Femur (tissue), 1 donor: ENCODE measurements at places on chromosomes 3 and 15.

GRCh38 chr3:194885766-194886165 lies 200.1 kb downstream of the FAM43A start:
- no peak for DNase-seq

DNA sequence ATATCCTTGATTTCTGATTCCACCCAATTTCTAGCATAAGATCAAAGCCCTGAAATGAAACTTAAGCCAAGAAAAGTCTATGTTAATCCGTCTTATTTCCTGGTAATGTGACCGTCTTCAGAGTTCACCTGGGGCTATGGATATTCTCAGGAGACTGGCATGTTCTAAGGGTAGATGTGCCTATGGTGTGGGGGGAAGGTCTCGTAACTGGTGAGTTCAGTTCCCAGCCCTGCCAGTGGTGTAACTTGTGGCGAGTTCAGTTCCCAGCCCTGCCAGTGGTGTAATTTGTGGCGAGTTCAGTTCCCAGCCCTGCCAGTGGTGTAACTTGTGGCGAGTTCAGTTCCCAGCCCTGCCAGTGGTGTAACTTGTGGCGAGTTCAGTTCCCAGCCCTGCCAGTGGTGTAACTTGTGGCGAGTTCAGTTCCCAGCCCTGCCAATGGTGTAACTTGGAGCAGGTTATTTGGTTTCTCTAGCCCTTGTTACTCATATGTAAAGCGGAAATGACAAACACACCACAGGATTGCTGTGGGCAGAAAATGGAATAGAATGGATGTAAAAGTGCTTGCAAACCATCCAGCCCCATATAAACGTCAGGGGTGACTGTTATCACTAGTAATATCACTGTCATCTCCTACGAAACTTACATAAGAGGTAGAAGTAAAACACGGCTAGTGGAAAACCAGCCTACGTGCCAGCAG lies 30.4 kb downstream of the SLC51A start:
- no peak for DNase-seq

- DNase-seq: peak; percentile 90
Measured at GRCh38 chr15:33126559-33127290, 67.8 kb downstream of the FMN1 start.

- DNase-seq: peak; percentile 34
Measured at GRCh38 chr3:9248522-9249271, 749 bp downstream of the SRGAP3 start.

DNA sequence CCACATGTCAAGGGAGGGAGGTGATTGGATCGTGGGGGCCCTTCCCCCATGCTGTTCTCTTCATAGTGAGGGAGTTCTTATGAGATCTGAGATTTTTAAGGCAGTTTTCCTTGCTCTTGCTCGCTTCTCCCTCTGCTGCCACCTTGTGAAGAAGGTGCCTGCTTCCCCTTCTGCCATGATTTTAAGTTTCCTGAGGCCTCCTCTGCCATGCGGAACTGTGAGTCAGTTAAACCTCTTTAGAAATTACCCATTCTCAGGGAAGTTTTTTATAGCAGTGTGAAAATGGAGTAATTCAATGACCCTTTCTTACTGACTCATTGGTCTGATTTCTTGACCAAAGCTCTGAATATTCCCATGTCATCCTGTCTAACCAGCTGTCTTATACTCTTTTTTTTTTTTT lies 484.4 kb upstream of the TPRG1 start:
- DNase-seq: no peak

DNA sequence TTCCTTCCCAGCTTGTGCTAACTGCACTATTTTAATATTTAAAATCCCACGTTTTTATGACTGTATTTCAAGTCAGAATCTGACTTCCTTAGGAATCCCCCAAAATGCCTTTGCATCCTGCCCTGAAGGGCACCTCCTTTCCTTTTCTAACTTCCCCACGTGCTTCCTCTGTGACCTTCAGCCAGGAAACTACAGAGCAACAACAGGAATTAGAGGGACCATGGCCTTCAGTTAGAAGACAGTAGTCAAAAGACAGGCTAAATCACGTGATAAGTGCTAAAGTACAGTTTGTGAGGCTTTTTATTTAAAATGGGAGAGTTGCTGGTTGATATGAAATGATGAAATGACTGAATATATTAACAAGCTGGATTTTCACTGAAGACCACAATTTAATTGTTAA lies 11.8 kb upstream of the ABHD10 start:
- no peak for DNase-seq

- DNase-seq: peak; percentile 52
Measured at GRCh38 chr15:73851689-73852088, 21.7 kb upstream of the TBC1D21 start.

- DNase-seq: no peak
Measured at GRCh38 chr3:46321461-46322104, 32.3 kb upstream of the CCR2 start.

- no peak for DNase-seq
Measured at GRCh38 chr3:181724192-181724965, 12.7 kb downstream of the SOX2 start.

- peak; percentile 19 for DNase-seq
Measured at GRCh38 chr3:94234177-94234788, 171.4 kb downstream of the NSUN3 start.

DNA sequence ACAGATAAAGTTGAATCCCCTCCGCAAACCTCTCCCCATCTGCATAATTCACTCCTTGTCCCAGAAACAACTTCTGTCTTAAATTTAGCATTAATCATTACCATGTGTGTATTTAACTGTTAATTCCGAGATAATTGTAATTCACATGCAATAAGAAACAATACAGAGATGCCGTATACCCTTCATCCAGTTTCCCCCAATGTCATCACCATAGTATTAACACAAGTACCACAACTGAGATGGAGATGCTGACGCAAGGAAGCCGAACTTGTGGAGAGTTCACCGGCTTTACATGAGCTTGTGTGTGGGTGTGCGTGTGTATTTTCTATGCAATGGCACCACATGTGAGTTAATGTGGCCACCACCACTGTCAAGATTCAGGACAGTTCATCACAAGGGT lies 39.6 kb upstream of the SEC13 start:
- DNase-seq: no peak

- no peak for DNase-seq
Measured at GRCh38 chr3:125670945-125671344, 75.6 kb upstream of the OSBPL11 start.

GRCh38 chr3:72176537-72177041 lies 391.6 kb upstream of the PROK2 start:
- no peak for DNase-seq

GRCh38 chr15:66866656-66867055 lies 164.6 kb downstream of the SMAD6 start:
- no peak for DNase-seq

GRCh38 chr3:185021256-185021655 lies 131.6 kb downstream of the C3orf70 start:
- DNase-seq: no peak

DNA sequence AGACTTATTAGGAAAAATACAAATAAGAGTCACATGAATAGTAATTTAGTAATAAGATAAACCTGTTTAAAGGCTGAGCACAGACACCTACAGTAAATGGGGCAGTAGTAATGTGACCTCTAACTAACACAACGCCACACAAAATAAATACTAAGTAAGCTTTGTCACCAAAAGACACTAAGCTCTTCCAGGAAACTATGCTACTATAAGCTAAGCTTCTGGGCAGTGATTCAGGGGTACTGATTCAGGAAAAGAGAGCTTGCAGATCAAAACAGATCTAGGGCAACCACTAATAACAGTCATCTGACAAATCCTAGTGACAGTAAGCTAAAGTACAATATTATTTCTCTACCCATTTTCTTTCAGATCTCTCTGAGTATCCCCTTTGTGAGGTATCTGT lies 68.8 kb downstream of the PLOD2 start:
- DNase-seq: no peak

DNA sequence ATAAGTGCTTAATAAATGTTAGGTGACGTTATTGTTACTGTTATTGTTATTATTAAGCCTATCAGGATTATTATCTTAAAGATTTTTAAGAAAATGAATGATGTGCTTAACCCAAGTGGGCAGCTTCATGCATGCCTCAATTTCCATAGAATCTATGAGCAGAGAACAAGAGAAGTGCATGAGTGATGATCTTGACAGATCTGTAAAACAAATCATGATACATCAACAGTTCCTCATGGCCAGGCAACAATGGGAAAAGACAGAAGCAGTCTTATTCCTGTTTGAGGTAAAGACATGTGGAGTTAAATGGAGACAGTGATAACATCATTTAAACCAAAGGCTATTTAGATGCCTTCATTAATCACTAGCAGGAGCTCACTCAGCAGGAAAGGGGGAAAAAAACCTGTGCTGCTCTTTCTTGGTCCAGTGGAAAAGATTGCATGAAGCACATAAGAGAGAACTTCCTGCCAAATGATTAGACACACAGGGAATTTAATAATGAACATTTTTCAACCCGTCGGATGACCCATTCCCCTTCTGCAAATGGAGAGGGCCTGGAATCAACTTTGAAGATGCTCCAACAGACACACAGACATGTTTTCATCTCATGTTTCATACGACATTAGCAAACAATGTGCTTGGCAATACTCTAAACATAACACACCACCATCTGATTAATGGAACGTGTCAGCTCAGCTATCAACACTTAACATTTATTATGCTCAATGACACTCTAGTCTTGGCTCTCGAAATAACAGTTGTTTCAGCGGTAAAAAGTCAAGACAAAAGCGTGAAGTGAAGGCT lies 212.2 kb upstream of the LRRN1 start:
- no peak for DNase-seq

DNA sequence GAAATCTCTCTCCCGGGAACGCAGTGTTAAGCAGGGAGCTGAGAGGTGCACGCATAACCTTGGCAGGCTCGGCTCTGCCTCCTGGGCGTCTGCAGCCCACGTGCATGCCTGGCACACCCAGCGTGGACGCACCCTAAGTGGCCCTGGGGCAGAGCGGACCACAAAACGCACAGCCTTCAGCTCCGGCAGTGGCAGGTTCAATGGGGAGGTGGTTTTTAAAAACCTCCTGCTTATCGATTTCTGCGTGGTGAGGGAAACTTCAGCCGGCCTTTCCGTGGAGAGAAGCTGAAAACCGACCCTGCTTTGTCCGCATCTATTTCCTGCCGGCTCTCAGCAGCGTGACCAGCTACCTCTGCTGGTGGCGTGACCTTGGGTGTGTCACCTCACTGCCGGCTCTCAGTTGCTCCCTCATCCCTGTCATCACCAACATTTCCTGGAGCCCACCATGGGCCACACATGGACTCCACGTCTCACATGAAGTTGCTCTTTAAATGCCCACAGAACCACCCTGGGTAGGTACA lies 134.8 kb upstream of the MEF2A start:
- no peak for DNase-seq

DNA sequence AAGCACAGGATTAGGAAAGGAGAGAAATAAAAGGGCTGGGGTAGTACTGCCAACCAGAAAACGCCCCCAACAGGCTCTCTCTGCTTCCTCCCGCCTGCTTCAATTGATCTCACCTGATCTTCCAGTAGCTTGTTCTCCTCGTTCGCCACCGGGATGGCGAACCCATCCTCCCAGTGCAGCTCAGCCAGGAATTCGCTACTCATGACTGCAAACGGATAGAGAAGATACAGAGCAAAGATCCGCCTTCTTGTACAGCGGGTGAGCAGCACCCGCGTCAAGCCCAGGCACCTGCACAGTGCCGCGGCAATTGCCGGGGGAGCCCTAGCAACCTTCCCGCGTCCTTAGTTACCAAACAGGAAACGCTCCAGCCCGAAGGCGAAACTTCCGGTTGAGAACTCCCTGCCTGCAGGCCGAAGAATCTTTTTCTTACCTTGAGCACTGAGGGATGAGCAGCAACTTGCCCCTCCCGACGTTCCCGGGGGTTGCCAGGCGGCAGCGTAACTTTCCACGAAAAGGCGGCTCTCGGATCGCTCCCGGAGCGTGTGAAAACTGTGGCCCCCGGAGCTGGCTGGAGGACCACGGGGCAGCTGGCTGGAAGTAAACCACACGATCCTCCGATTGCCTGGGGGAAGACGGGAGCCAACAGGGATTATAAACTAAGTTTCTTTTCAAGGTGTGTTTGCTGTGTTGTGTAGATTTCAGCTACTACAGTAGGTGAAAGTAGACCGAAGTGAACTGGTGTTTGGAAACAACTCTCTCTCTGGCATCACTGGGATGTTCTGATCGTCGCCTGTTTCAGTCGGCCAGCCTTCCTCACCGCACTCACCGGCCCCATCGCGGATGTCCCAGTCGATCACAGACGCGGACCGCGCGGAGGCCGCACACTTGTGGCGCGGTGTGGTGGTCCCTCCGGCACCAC lies at the start of gene CCDC39:
CCDC39 (minus strand) TSS at position 312 of the 919 bp plus-strand sequence; CDS start at position 203, 109 bp downstream.
- DNase-seq: peak; percentile 61

DNA sequence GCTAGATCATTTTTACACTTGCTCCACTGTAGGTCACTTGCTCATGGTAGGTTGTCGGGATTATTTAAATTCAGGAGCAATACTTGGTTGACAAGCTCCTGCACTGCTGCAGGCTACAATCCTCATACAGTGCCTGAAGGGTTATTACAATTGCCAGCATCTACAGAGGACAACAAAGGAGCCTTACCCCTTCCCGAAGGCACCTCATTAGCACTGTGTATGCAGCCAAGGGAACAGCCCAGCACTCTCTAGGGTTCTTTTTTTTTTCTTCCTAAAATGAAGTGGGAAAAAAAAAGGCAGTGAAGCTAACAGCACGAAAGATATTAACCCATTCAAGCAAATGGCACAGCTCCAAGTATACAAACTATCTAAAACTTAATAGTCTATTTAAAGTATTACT lies 142.7 kb downstream of the ULK4 start:
- no peak for DNase-seq

DNA sequence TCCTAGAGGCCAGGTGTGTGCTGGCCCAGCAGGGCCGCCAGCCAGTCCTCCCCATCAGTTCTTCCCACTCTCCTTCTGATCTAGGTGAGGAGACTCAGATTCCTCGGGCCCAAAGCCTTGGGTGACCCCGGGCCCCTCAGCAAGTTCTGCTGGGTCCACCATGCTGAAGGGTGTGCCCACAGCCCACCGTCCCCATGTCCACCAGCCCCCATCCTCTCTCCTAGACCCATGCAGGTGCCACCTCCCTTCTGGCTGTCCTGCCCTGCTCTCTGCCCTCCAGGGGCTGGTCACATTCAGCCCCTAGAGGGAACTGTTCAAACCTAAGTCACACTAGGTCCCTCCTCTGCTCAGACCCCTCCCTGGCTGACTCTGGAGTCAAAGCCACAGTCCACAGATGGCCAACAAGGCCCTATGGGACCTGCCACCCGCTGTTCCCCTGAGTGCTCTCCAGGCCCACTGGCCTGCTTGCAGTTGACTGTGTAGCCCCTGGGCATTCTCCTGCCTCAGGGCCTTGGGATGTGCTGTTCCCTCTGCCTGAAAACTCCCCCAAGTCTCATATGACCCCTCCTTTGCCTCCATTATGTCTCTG lies 878 bp upstream of the TLR9 start:
- DNase-seq: peak; percentile 12

DNA sequence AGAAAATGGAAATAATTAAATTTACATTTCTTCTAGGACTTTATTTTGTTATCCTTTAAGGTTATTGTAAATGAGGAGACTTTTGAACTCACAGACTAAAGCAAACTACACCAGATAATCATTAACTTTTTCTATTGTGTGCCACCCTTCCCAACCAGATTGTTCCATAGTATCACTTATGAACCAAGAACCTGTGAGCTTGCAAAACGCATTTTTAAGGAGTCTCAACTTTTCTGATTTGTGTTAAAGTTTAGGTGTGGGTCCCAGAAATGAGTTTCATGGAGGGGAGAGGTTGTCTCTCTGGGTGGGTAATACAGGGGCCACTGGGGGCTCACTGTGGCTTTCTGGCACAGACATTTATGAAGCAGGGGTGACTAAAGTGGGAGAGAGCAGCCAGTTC lies 75.7 kb downstream of the IGF1R start:
- DNase-seq: no peak

GRCh38 chr3:46350262-46350565 lies 3.7 kb upstream of the CCR2 start:
- DNase-seq: no peak

GRCh38 chr3:136937851-136938250 lies 19.9 kb upstream of the IL20RB start:
- DNase-seq: no peak
